NCI-H1694 (cell line): ENCODE measurements at places on chromosomes 4 and X.

DNA sequence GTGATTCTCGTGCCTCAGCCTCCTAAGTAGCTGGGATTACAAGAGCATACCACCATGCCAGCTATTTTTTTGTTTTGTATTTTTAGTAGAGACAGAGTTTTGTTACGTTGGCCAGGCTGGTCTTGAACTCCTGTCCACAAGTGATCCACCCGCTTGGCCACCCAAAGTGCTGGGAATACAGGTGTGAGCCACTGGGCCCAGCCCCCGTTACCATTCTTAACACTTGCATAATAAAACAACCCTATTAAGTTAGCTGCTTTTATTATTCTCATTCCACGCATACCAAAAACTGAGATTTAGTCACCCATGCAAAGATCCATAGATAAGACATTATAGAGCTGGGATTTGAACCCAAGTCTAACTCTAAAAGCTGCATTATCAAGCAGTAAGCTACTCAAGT is 6.0 kb upstream of the TEX13A start:
- DNase-seq: no peak

- no peak for DNase-seq
These were observed 53.6 kb upstream of the HPSE start for GRCh38 chr4:83388313-83388676.

- DNase-seq: no peak
These were observed 1081.1 kb upstream of the PABPC4L start for GRCh38 chr4:135282676-135283075.

DNA sequence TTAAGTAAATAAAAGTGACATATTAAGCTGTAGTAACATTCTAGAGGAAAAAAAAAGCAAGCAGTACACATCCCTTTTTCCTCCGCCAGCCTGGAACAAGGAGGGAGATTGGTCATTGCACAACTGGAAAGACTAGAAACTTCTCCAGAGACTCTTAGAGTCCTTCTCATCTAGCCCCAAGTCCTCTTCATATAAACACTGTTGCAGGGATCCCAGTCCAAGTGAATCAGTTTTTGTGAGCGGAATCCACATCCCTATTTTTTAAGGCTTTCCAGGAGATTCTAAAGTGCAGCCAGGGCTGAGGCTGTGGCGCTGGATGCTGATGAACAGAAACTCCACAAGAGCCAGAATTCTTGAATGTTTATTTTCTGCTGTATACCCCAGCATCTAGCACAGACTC is 23.8 kb downstream of the REELD1 start:
- no peak for DNase-seq

- DNase-seq: peak; percentile 60
These were observed 37.4 kb downstream of the LHFPL1 start for GRCh38 chrX:112642349-112642748.

- peak; percentile 52 for DNase-seq
These were observed 99.5 kb downstream of the EFHC2 start for GRCh38 chrX:44244008-44244407.

DNA sequence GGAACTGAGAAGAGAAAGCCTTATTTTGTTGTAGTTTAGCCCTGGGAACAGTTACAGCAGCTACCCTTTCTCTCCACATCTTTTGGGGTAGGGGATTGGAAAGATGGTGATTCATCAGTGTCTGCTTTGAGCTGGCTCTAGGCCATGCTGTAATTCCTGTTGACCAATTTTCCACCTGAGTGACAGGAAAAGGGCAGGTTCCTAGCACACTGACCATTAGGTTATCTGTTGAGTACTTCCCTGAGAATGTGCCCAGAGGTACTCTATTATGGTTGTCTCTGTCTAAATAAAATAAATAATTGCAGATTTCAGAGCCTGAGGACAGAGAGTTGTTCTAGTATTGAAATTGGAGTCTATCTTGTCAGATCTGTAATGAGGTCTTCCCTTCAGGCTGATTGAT is 109.0 kb downstream of the ENOX2 start:
- no peak for DNase-seq

- no peak for DNase-seq
These were observed 32.0 kb downstream of the ATXN3L start for GRCh38 chrX:13287816-13288215.

DNA sequence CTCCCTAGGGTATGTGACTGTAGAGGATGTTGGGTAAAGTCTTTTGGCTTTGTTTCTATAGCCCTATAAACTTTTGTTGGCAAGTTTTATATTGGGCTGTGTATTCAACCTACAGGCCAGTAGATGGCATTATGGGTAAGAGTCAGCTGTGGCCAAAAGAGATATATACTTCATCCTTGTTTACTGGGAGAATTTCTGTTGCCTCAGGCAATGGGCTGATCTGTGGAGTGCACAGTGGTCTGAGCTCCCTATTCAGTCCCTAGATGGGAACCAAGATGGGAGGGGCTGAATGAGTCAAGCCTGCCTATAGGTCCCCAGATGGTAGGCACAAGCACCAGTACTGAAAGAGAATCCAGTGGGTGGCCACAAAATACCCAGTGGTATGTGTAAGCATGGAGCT is 580.6 kb downstream of the EPHA5 start:
- DNase-seq: peak; percentile 3

GRCh38 chrX:81392396-81392795 is 190.5 kb downstream of the SH3BGRL start:
- no peak for DNase-seq

DNA sequence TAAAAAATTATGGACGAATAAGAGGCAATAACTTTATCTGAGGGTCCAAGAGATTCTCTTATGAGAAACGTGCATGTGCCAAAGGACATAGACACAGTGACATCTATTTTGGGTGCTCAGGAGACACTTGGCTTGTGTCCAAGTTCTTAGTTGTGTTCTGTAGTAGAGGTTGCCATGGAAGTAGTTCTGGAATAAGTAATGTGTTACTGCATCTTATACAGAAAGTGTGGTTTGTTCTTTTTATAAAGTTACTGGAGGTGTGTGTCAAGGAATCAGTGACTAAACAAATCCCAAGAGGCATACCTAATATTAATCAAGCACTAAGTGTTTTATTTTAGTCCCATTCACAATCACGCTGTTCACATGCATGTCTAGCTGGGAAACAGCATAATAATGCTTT is 305.7 kb downstream of the ARHGAP24 start:
- DNase-seq: no peak
